ENCODE measurements at places on chromosomes 5 and 9. TPM values are rescaled to one million over a fixed set of nuclear protein-coding genes. Genes with fewer than 3 reads are reported as not detected.

The NMUR2 gene
- total RNA-seq = not detected

The UGT3A1 gene
- not detected for total RNA-seq

The LCN15 gene
- total RNA-seq = not detected

The NUTM2G gene
- total RNA-seq = not detected

The TAF1L gene
- not detected for total RNA-seq

The WDR36 gene
- total RNA-seq = 18.2 TPM

The URM1 gene
- total RNA-seq = 51.4 TPM
